Trophoblast cell (in vitro differentiated cells and primary cell): ENCODE measurements at places on chromosomes 5 and 9.
A peak's percentile ranks its signal among the peaks of the same experiment; 100 is the strongest.

- H3K4me1 ChIP-seq, result no peaks in the 10 kb centered on the region
- no peak overlapping the region for H3K27ac ChIP-seq
- H3K36me3 ChIP-seq, result no peaks in the 10 kb centered on the region
- H3K27me3 ChIP-seq, result no peaks in the 10 kb centered on the region
These were observed 55.3 kb downstream of the RANBP17 start for GRCh38 chr5:170917113-170917512.

GRCh38 chr5:102271759-102272158, 24.3 kb downstream of the SLCO4C1 start:
- H3K36me3 ChIP-seq, result no peaks in the 10 kb centered on the region
- DNase-seq, result no peak
- H3K27ac ChIP-seq, result no peak overlapping the region

DNA sequence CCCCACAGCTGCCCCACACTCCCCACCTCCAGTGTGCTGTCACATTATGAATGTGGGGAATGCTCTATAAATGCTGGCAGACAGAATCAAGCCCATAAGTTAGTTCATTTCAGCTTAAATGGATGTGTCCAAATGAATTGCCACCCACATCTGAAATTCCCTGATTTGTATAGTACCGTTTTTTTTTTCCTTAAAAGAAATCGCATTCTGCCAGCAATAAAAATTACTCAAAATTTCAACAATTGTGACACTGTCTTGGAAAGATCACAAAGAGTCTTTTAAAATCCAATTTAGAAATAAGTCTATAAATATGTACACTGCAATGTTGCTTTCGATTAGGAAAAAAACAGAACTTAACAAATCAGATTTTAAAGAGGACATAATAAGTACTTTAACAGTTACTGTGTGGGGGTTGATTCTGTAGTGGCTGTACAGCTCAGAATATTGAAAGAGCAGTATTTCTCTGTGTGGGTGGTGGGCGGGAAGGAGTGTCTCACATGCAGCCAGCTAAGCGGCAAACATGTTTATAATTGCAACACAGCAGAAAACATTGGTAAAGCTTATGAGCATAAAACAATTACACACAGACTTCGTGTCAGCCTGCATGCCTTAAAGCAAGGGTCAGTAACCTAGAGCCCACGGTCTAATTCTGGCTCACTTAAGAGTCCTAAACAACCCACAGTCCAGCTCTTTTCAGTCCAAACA, 24.9 kb upstream of the CSNK1G3 start:
- no peak overlapping the region for H3K27ac ChIP-seq
- no peaks in the 10 kb centered on the region for H3K27me3 ChIP-seq
- DNase-seq, result no peak

DNA sequence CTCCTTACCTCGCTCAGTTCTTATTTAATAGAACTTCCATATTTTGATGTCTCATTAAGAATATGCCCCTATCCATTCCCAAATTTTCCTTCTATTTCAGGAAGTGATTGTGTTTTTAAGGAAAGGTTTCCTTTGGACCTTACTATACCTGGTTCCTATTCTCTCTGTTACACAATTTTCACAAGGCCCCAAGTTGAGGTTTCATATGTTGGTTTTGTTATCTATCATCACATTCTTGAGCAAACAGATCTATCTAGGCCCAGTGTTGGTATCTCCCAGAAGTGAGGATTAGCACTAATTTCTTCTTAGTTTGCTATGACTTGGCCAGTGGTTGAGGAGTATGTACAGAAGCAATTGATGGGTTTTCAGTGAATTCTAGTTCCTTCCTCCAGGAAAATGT, 41.5 kb downstream of the ALG2 start:
- no peaks in the 10 kb centered on the region for H3K36me3 ChIP-seq
- H3K27ac ChIP-seq, result no peak overlapping the region
- no peak for DNase-seq
- no peaks in the 10 kb centered on the region for H3K4me1 ChIP-seq
- H3K4me3 ChIP-seq, result no peak overlapping the region
- no peaks in the 10 kb centered on the region for H3K27me3 ChIP-seq

GRCh38 chr5:111667128-111667736, 89.8 kb downstream of the NREP start:
- no peaks in the 10 kb centered on the region for H3K27me3 ChIP-seq
- no peak overlapping the region for H3K4me3 ChIP-seq
- H3K36me3 ChIP-seq, result no peaks in the 10 kb centered on the region

GRCh38 chr5:74974451-74975091, 77.8 kb downstream of the GCNT4 start:
- H3K4me1 ChIP-seq, result no peaks in the 10 kb centered on the region
- DNase-seq, result no peak
- H3K27me3 ChIP-seq, result no peaks in the 10 kb centered on the region

DNA sequence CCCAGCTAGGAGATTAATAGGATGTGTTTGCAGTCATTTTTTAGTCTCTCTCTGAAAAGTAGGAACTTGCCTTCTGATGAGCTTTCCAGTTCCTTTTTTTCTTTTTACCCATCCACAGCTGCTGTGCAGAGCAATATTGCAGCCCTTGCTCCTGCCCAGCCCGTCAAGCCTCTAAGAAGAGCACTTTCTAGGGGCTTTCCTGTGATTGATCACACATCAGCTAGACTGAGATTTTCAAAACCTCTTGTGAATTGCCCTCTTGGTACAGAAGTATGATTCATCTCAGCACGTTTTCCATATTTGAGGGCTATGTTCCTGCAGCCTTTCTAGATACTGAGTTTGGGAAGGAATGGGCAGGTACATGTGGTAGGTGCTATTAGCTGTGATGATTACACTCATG, 93.9 kb downstream of the GALNT10 start:
- H3K27ac ChIP-seq, result peak overlapping the region; percentile 87
- H3K4me1 ChIP-seq, result peaks cover 22% of the 10 kb centered on the region
- DNase-seq, result no peak
- no peak overlapping the region for H3K4me3 ChIP-seq

DNA sequence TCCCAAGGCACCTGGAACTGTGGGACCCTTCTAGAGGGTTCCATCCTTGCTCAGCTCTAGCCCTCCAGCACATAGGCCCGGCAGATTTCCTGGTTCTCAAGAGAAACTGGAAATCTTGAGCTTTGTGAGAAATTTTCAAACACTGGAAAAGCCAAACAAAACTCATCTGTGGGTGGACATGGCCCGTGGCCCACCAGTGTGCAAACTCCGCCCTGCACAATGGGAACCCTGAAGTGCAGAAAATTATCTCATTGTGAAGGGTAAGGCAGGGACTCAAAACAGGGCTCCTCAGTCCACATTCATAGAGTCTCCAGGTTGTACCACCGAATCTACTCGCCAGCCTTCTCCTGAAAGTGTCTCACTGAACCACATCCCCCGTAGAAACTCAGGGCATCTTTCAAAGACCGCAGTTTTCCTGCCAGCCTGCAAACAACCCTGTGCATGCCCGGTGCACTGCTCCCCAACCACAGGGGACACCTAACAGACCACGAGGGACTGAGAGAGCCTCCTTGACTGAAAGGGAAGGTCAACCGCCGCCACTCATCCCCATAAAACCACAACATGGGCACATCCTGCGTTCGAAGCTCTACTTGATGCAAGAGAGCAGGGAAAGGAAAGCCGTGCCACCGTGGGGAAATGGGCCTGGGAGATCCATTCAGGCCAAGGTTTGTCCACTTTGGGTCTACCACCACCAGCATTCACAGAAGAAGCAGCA, 18.1 kb downstream of the ADAMTS2 start:
- H3K27me3 ChIP-seq, result no peaks in the 10 kb centered on the region
- H3K36me3 ChIP-seq, result no peaks in the 10 kb centered on the region
- peaks cover 33% of the 10 kb centered on the region for H3K4me1 ChIP-seq
- H3K4me3 ChIP-seq, result no peak overlapping the region
- H3K27ac ChIP-seq, result peak overlapping the region; percentile 11

- no peak for DNase-seq
- H3K27ac ChIP-seq, result no peak overlapping the region
- H3K4me1 ChIP-seq, result no peaks in the 10 kb centered on the region
- H3K36me3 ChIP-seq, result no peaks in the 10 kb centered on the region
- no peak overlapping the region for H3K4me3 ChIP-seq
These were observed 276.9 kb upstream of the WWC1 start for GRCh38 chr5:168014433-168015123.

GRCh38 chr5:119397518-119398380, 41.9 kb downstream of the TNFAIP8 start:
- H3K36me3 ChIP-seq, result peaks cover 9% of the 10 kb centered on the region
- H3K27me3 ChIP-seq, result no peaks in the 10 kb centered on the region
- peak; percentile 65 for DNase-seq
- H3K27ac ChIP-seq, result no peak overlapping the region

GRCh38 chr5:157855404-157855994, 3.4 kb downstream of the CLINT1 start:
- H3K4me3 ChIP-seq, result no peak overlapping the region
- H3K4me1 ChIP-seq, result no peaks in the 10 kb centered on the region
- H3K27ac ChIP-seq, result no peak overlapping the region
- H3K27me3 ChIP-seq, result no peaks in the 10 kb centered on the region
- peak; percentile 79 for DNase-seq

GRCh38 chr9:120625222-120625621, 45.3 kb upstream of the CDK5RAP2 start:
- H3K36me3 ChIP-seq, result no peaks in the 10 kb centered on the region
- no peak overlapping the region for H3K4me3 ChIP-seq
- H3K4me1 ChIP-seq, result no peaks in the 10 kb centered on the region
- no peaks in the 10 kb centered on the region for H3K27me3 ChIP-seq
- no peak overlapping the region for H3K27ac ChIP-seq

DNA sequence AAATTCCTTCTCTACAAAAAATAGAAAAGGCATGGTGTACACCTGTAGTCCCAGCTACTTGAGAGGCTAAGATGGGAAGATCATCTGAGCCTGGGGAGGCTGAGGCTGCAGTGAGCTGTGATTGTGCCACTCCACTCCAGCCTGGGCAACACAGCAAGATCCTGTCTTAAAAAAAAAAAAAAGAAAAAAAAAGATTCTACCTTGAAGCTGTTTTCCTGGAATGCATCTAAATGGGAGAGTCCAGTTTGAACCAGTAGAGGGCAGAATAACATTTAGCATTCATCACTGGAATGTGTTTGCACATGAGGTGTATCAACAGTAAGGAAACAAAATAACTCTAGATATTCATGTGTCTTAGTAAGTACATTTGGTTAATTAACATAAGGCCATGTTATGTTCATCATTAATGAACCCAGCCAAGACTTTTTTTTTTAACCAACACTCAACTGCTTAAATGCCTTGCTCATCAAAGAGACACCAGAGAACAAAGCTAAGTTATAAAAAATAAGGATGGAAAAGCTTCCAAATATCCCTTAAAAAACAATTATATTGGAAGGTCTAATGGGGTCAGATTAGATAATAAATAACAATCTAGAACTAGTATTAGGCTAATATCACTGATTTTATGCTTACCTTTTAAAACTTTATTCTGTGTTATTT, 16.1 kb downstream of the IFNE start:
- no peaks in the 10 kb centered on the region for H3K4me1 ChIP-seq
- no peaks in the 10 kb centered on the region for H3K36me3 ChIP-seq
- H3K4me3 ChIP-seq, result no peak overlapping the region
- no peaks in the 10 kb centered on the region for H3K27me3 ChIP-seq

DNA sequence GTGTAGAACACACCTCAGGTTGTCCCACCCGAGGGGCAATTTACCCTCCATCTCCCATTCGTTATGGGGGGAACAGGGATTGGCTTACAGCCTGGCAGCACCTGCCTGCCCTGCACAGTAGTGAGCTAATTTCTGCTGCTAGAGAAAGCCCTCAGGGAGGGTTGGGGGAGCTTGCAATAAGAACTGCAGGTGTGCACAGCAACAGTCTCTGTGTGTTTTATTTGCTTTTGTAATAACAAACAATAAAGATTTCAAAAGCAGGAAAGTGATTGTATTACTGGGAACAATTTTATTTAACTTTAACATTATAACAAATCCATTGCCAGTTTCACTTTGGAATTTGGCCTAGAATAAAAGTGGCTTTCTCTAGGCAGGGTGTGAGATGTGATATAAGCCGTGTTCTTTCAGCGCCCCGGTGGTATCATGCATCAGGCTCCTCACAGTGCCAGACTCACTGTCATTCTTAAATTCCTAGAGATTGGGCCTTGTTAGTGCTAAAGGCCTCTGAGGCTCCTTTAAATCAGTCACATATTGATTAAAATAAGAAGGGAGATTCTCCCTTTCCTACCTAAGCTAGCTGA, 81.1 kb downstream of the RMI1 start:
- H3K36me3 ChIP-seq, result no peaks in the 10 kb centered on the region
- no peaks in the 10 kb centered on the region for H3K4me1 ChIP-seq
- DNase-seq, result no peak
- H3K27ac ChIP-seq, result no peak overlapping the region
- H3K4me3 ChIP-seq, result no peak overlapping the region

- H3K4me1 ChIP-seq, result no peaks in the 10 kb centered on the region
- DNase-seq, result peak; percentile 8
- H3K27ac ChIP-seq, result no peak overlapping the region
- H3K36me3 ChIP-seq, result peaks cover 13% of the 10 kb centered on the region
- no peak overlapping the region for H3K4me3 ChIP-seq
These were observed 435.9 kb downstream of the BNC2 start for GRCh38 chr9:16434526-16434925.

DNA sequence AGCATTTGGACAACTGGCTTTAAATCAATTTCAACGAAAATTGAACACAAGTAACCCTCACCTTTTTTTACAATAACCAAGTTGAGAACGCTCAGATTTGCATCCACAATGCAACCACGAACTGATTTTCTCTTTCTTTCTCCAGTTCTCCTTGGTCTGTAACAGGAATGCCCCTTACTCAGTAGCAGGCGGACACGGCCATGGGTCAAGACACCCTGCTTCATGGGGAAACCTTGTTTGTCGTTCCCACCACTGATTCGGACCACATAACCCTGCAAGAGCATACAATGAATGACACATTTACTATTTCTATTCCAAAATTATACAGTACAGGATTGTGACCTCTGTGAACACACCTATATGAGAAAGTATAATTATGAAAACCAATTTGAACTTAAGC, 1.4 kb downstream of the RPS6 start:
- no peaks in the 10 kb centered on the region for H3K27me3 ChIP-seq
- no peak overlapping the region for H3K4me3 ChIP-seq
- no peaks in the 10 kb centered on the region for H3K4me1 ChIP-seq
- no peak for DNase-seq

DNA sequence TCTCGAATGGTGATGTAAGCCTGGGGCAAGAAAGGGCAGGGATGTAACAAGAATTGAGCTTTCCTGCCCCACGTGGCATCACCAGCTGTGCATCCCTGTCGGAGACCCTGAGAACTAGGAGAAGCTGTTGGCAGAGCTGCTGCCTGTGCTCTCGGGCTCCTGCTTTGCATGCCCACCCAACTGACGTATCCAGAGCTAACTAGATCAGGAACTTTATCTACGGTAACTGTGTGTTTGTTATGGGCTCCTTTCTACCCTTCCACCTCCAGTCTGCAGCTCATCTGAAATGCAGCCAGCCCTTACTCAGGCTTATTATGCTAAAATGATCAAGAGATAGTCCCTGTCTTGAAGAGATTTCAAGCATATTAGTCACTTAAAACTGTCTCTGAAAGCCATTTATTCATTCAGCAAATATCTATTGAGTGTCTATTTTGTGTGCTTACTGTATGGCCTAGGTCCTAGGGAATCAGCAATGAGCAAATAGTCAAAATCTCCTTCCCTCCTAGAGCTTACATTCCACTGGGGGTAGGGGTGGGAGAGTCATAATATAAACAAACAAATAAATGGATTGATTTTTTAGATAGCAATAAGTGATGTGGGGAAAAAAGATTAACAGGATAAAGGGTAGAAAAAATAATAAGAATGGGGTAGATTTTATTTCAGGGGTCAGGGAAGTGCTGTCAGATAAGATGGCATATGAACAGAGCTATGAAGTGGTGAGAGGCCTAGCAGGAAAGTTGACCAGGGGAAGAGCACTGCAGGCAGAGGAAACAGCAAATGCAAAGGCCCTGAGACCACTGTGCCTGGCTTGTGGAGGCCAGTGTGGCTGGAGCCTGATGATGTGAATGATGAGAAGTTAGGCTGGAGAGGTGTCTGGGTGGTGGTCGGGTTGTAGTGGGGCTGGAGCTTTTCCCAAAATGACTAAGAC, 118.2 kb downstream of the GALNT10 start:
- peak; percentile 54 for DNase-seq
- H3K36me3 ChIP-seq, result no peaks in the 10 kb centered on the region
- peaks cover 16% of the 10 kb centered on the region for H3K4me1 ChIP-seq
